Lower leg skin (tissue), 4 donors: ENCODE measurements at places on chromosomes 5 and 9. TPM values are rescaled to one million over a fixed set of nuclear protein-coding genes. Genes with fewer than 3 reads are reported as not detected.
A peak's percentile ranks its signal among the peaks of the same experiment; 100 is the strongest.

- no peak for DNase-seq
Observed at GRCh38 chr9:82382887-82383616, 394.5 kb downstream of the SPATA31D1 start.

- no peak for DNase-seq
Observed at GRCh38 chr9:18477121-18477660, 3.2 kb downstream of the ADAMTSL1 start.

- DNase-seq: no peak
Observed at GRCh38 chr5:17114233-17114632, 103.2 kb upstream of the BASP1 start.

- no peak for DNase-seq
Observed at GRCh38 chr5:148849461-148849860, 23.1 kb downstream of the ADRB2 start.

GRCh38 chr9:68777070-68777763 is 72.2 kb downstream of the PIP5K1B start:
- no peak for DNase-seq

GRCh38 chr5:155027993-155028629 is 14.6 kb downstream of the KIF4B start:
- no peak for DNase-seq

DNA sequence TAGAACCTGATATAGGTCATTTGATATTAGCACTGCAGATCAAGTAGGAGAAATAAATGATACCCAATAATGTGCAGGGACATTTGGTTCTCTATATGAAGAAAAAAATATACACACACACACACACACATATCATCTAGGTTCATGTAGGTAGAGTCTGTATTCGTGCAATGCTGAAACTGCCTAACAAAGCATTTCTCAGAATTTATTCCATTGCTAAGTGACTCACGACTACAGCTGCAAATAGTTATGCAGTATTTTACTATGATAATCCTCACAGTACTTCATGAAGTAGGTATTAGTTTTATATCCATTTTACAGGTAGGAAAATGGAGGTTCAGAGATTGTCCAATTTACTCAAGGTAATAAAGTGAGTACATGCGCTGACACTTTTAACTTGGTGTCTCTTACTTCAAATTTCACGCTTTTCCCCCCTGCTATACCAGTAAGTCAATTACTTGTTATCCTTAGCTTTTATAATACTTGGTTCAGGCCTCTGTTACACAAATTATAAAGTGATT is 2.4 kb downstream of the GIN1 start:
- no peak for DNase-seq

GRCh38 chr9:137380606-137381005 is 42.4 kb downstream of the EXD3 start:
- DNase-seq: peak; percentile 32

DNA sequence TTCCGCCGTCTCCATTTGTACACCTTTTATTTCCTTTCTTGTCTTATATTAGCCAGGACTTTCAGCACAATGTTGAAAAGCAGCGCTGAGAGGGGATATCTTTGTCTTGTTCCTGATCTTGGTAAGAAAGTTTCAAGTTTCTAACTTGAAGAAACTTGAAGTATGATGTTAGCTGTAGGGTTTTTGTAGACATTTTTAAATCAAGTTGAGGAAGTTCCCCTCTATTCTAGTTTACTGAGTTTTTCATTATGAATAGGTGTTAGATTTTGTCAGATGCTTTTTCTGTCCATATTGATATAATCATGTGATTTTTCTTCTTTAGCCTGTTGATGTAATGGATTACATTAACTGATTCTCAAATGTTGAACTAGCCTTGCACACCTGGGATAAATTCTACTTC is 425.7 kb downstream of the PIK3R1 start:
- no peak for DNase-seq

DNA sequence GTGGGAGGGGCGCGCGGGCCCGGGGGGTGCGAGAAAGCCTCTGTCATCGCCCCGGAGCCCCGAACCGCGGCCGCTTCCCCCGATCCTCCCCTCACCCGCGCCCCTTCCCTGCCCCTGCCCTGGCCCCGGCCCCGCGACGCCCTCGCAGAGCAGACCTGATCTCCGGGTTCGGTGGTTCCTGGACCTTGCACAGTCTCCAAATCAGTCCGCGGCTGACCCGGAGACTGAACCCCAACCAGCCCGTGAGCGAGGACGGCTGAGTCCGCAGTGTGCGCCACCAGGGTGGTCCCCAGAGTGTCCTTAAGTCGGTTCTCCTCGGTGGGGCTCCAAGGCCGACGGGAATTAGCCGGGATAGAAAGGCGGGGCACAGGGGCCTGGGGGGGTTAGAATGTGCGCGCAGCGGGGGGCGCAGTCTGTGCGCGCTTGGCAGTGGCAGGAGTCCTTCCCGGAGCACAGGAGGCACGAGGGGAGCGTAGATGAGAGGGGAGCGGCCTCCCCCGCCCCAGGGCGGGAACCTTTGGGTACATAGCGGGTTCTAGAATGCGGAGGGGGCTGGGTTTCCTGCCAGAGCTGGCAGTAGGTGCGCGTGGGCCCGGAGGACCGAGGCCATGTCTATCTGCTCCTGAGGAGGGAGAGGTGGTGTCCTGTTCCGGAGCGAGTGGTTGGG is 779 bp downstream of the PKN3 start:
- peak; percentile 87 for DNase-seq

DNA sequence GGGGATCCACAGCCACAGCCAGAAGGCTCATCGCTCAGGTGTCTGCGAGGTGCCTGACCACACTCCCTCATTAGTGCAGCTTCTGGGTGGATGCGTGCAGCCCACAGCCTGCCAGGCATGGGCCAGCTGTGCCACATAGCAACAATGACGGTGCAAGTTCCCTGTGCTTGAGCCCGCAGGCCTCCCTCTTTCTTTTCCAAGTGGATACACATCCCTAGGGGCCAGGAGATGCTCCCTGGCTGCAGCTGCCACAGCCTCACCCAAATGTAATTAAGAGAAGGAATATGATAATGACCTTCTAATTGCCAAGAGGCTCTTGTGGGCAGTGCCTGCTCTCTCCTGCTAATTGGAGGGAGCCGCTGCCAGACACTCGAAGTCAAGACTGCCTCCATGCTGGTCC is 116.0 kb upstream of the PPP1R26 start:
- DNase-seq: no peak

DNA sequence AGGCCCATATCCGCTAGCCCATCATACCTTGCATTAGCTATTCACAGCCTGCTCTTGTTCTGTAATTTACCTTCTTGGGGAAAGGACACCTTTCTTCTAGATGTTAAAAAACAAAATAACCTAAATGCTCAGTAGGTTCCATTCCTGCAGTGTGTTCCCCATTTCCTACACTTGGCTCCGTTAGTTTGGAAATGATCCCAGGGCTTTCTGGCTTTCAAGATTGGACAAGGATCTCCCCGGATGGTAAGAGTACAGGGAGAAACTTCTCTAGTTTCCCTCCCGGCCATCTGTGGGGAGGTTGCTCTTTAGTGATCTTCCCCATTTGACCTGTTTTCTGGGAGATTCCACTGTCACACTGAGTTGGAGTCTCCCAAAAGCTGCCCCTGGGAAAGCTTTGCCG is 27.3 kb upstream of the STC2 start:
- DNase-seq: no peak

GRCh38 chr5:74833537-74834266 is 32.5 kb downstream of the FAM169A start:
- no peak for DNase-seq

DNA sequence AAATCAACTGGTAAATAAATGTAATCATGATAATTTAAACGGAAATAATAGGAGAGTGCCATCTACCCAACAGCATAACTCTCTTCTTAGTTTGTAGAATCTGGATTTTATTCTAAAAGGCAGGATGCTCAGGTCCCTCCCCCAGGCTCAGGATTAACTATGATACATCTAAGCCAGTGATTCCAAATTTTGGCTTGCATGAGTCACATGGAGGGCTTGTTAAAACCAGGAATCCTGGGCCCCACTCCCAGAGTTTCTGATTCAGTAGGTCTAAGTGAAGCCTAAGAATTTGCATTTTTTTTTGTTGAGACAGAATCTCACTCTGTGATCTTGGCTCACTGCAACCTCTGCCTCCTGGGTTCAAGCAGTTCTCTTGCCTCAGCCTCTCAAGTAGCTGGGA is 62.3 kb upstream of the ZFR start:
- DNase-seq: peak; percentile 68

- no peak for DNase-seq
Observed at GRCh38 chr9:125409637-125410521, 148.3 kb downstream of the GAPVD1 start.

DNA sequence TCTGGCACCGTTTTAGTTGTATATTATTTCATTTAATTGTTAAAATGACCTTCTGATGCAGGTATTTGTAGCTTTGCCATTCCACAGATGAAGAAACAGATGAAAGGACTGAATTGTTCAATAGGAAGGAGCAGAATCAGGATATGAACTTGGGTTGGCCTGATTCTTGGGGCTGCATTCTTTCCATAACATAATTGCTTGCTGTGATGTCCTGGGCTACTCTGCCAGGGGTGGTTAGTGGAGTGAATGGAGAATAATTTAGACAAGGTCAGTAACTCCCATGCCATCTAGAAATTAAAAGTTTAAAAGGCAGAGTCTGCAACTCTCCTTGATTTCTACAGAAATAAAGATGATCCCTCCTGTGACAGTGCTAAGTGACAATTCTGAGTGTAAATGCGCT is 15.9 kb downstream of the TLR4 start:
- no peak for DNase-seq

The KYAT1 gene
- total RNA-seq: 9.3 TPM

The GFI1B gene
- 0.13 TPM for total RNA-seq

The FANCG gene
- 12.2 TPM for total RNA-seq

The LCN1 gene
- total RNA-seq: not detected

The ACTL7B gene
- total RNA-seq: not detected

The FBXO4 gene
- total RNA-seq: 8.0 TPM

The HK3 gene
- total RNA-seq: 1.7 TPM

The CCNO gene
- total RNA-seq: 5.4 TPM
